ENCODE measurements at places on chromosomes 5 and 9.

GRCh38 chr9:124726886-124727285 is 44.2 kb downstream of the NR6A1 start:
- DNase-seq, result no peak

DNA sequence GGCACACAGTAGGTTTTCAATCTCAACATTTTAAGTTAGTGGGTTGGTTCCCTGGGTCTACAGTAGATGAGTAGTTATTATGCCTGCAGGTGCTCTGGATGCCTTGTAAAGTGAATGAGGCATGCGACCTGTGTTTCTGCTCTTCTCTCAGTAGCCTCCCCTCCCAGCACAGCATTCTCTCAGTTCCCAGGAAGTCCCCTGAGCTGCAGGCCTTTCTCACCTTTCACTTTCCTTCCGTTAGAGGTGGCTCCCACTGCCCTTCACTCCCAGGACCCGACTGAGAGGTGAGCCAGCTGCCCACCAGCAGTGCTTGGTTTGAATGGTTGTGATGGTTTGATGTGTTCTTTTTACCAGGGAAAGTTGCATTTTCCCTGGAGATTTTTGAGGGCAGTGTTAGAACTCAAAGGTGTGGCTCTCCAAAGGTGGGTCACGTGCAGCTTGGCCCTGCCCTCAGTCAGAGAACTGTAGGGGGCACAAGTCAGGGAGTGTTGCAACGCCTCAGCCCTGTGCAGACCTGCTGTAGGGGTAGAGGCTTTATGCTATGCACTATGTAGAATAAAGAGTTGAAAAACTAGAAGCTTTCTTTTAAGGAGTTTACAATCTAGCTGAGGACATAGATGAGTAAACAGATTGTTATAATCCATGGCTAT is 173.8 kb downstream of the NTRK2 start:
- no peak for DNase-seq

GRCh38 chr9:136729144-136729543 is 13.6 kb downstream of the LCN10 start:
- no peak for DNase-seq

DNA sequence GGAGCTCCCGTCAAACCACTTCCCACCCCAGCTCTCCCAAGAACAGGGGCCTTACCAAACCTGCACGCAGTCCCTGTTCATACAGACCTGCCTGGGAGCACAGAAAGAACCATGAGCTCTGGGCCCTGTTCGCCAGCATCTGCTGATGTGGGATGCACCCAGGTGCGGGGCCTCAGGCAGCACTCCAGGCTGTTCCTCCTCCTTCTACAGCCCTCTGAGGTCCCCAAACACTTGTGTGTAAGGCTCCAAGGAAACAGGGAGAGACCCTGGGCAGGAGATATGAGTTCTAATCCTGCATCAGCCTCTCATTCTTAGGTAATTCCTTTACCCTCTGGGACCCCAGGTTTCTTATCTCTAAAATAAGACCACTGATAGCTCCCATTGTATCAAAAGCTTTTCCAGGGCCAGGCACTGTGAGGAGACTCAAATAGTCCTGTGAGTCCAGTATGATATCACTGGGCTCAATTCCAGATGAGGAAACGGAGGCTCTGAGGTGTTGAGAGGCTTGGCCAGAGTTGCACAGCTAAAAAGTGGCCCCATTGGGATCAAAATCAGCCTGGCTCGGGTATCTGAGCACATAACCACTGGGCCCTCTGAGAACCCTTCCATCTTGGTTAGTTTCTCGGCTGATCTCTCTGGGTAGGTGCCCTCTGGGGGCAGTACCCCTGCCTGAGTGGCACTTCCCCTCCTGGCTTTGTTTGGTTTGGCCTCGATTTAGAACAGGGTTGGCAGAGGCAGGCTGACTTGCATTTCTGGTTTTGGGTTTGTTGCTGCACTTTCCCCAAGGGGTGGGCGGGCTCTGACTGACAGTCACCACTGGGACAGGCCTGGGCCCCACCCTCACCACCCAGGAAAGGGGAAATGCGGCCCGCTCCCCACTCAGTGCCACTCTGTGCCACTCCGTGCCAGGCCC is 116.8 kb downstream of the RGS3 start:
- peak; percentile 84 for DNase-seq

- no peak for DNase-seq
Observed at GRCh38 chr5:142726188-142726731, 40.4 kb upstream of the FGF1 start.

DNA sequence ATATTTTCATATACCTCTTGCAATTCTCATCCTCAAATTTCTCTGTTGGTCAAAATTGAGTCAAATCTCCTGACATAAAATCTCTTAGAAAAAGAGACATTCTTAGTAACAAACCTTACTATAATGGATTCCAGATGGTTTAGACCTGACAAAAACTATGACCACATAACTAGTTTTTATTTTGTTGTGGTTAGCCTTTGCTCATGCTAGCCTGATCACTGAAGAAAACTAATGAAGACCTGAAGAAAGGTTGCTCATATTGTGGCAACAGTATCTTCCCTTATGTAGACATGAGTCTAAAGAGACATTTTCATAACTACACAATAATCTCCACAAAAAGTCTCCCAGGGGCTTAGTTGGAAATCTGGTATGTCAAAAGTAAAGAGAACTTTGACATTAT is 274.1 kb upstream of the TMEM161B start:
- no peak for DNase-seq

GRCh38 chr5:7667216-7667767 is 183.6 kb downstream of the CFAP90 start:
- DNase-seq, result no peak

DNA sequence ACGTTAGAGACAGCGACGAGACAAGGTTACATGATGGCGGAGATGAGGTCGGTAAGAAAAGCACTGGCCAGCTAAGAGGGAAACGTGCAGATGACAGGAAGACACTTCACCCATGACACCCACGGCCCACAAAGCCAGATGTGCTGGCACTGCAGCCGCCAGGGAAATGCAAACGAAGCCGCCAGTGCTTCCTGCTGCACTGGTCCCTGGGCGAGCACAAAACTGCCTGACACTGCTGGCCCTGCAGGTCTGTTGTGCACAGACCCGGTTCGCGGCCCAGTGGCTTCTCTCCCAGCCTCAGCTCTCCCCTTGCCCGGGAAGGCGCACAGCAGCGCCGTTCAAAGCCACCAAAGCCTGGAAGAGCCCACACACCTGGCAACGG is 20.3 kb downstream of the QSOX2 start:
- no peak for DNase-seq

- DNase-seq, result no peak
Observed at GRCh38 chr5:67012171-67012570, 184.4 kb downstream of the CD180 start.

- no peak for DNase-seq
Observed at GRCh38 chr5:9209846-9210492, 335.9 kb downstream of the SEMA5A start.

DNA sequence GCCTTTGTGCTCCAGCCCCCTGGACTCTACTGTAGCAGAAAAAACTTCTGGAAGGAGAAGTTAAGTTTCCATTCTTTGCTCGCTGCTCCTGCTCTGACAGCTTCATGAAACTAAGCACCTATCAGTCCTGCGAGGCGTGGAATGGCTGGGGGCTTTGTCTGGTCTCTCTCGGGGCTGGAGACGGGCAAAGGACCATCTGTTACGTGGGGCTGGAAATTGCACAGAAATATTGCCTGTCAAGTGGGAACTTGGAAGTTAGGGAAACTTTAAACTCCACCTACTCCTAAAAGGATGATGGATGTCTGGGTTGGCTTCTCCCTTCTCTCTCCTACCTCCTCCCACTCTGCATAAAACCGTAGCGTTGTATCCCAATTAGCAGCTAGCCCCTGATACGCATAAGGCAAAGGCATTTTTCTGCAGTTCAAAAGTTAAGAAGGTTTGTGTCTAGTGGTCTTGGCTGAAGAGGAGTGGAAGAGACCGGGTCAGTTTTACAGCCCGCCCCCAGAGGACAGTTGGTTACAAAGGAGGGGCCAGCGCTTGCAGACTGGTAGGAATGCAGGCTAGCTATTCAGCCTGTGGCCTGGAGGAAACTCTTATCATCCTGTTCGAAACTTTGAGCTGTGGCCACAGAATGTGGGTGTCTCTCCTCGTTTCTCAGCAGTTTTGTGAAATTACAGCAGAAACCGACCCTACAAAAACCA is 1.3 kb downstream of the FBXL7 start:
- DNase-seq, result no peak

- DNase-seq, result no peak
Observed at GRCh38 chr9:12737871-12738270, 36.9 kb upstream of the LURAP1L start.

DNA sequence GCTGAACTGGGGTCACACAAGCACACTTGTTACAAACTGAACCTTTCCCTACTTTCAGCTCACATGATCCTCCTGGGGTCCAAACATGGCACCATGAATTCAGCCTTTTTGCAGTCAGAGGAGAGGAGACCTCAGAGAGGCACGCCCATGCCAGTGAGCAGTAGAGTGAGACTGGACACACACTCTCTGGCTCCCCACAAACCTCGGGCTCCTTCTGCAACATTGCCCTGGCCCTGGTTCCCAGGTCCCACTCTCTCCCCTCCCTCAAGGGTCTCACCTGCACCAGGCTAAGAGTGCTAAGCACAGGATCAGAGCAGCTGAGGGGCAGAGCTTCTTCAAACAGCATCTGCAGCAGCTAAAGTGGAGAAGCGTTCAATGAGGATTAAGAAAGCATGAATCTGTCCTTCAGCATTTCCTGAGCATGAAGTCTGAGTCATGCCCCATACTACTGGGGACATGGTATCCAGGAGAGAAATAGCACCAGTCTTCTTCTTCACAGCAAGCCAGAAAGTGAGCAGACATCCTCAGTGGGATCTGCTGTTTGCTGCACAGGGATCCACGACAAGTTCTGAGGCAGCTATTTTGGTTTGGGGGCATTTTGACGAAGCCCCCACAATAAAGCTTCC is 27.2 kb downstream of the SLC35A4 start:
- DNase-seq, result no peak

DNA sequence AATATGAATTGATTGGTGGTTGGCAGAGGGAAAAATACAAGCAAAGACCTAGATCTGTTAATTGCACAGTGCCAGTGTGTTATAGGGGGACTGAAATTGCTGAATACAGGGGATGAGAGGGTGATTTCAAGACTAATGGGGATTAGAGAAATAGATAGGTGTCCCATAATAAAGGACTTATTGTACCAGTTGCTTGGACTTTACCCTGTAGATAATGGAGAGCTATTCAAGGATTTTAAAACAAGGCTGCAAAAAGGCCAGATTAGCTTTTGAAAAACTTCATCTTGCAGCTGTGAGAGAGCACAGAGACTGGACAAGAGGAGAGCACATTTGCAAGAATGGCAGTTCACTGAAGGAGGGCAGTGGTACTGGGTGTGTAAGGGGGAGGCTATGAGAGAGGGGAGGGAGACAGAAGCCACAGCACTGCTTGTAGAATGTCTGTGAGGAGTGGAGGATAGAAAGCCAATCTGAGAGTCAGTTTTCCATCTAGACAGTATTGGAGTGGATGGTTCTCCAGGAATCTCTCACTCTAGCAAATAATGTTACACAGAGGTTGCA is 28.8 kb upstream of the SCAMP1 start:
- DNase-seq, result no peak
